Neural progenitor cell (in vitro differentiated cells): ENCODE measurements at places on chromosomes 16 and 17. TPM values are rescaled to one million over a fixed set of nuclear protein-coding genes. Genes with fewer than 3 reads are reported as not detected.

DNA sequence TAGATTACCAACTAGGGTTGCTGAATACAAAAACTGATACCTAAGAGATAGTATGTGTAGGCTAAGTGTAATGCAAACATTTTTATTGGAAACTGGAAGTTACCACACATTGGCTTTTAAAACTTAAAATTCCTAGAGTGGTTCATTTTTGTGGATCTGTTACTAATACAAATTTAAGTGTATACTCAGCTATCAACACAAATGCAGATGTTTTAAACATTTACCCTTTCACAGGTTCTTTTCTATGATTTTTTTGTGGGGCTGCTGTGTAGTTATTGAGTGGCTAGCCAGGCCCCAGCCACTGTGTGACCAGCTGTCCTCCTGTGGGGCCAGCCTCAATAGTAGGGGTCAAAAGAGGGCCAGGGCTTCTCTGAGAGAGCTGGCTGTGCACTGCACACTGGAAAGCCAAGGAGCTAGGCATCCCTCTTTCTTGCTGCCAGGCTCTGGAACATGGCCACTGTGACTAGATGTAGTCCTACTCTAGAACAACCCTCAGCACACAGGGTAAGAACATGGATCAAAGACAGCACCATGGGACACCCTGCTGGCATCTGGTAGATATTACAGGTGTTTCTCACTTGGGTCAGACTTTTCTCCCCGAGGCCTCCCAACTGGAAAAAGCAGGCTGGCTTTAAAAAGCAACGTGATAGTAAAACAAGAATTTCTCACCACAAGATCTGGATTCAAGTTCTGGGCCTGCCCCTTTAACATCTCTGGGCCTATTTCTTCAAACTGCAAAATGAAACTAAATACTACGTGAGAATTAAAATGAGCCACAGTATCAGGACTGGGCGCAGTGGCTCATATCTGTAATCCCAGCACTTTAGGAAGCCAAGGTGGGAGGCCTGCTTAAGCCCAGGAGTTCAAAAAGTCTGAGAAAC, 7.3 kb upstream of the VEZF1 start:
- peak; percentile 82 for DNase-seq

DNA sequence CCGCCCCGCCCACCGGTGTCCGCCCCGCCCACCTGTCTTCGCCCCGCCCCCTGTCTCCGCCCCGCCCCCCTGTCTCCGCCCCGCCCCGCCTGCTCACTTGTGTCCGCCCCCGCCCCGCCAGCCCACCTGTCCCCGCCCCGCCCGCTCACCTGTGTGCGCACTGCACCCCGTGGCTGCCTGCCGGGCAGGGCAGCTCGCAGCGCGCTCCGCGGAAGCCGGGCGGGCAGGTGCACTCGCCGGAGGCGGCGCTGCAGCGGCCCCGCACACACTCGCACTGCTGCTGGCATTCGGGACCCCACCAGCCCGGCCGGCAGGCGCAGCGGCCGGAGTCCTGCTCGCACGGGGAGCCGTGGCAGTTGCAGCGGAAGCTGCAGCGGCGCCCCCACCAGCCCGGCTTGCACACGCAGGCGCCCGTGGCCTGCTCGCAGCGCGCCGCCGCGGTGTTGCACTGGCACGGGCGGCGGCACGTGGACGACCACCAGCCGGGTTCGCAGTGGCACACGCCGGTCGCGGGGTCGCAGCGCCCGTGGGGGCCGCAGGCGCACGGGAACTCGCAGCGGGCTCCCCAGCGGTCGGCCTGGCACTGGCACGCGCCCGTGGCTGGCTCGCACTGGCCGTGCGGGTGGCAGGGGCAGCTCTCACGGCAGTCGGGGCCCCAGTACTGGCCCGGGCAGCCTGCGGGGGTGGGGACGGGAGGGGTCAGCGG, 2.1 kb downstream of the SCARF1 start:
- peak; percentile 87 for DNase-seq

DNA sequence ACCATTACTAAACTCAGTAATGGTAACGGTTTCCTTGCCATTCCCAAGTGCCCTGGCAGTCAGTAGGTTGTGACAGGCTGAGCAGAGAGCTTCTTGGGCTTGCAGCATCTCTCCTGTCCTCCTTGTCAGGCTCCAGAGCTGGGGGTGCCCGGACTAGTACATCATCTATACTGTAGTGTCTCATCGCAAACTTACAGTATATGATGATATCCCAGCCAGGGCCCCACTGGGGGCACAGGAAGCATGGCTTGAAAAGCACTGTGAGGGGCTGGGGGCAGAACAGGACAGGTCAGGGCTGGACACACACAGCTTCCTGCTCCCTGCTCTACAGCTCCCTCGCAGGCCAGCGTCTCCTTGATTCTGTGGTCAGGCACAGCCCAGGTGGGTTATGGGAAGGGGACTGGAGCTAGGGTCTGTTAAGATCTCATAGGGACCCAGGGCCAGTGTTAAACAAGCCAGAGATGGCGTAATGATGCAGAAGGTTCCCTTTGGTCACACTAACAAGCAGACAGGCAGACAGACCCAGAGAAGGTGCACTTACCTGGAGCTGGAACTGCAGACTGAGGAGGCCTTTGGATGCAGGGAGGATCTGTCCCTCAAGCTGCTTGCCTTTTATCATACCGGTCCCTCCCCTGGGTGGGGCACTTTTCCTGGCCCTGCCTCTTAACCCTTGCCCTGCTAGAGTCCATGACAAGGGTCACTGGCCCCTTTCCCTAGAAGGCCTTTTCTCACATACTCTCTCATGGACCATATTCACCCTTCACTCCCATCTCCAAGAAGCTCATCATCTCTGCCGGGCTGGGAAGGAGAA, 6.8 kb downstream of the ERAL1 start:
- no peak for DNase-seq

GRCh38 chr17:83090444-83091256, 11.2 kb downstream of the METRNL start:
- DNase-seq, result no peak

- DNase-seq, result no peak
These were observed 45.5 kb downstream of the CYTH1 start for GRCh38 chr17:78736526-78737079.

DNA sequence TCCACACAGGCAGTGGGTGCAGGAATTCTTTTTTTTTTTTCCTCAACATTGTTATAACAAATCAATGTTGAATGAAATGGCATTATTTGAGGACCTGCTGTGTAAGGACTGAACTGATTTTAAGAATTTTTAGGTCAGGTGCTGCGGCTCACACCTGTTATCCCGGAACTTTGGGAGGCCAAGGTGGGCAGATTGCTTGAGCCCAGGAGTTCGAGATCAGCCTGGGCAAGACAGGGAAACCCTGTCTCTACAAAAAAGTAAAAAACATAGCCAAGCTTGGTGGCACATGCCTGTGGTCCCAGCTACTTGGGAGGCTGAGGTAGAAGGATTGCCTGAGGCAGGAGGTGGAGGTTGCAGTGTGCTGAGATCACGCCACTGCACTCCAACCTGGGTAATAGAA, 12.4 kb downstream of the MPRIP start:
- DNase-seq, result no peak

DNA sequence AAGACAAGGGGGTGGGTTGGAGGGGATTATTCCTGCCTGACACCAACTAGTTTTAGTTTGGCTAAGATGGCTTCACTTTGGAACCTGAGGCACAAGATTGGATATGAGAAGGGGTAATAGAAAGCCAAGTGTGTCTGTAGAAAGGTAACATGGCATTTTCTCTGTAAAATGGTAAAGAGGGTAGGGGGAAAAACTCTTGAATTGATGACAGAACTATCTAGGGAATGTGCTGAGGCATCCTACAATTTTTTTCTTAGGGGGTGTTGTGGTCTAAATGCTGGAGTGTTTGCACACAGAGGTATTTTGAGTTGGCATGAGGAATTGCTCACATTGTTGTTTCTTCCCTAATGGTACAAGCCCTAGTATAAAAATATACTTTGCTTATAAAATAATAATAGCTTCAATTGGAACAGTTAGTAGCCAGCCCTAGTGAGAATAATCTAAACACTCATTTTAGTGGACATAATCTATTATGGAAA, 25.8 kb downstream of the YPEL2 start:
- no peak for DNase-seq

- no peak for DNase-seq
These were observed 2.5 kb downstream of the SMIM5 start for GRCh38 chr17:75635610-75636202.

DNA sequence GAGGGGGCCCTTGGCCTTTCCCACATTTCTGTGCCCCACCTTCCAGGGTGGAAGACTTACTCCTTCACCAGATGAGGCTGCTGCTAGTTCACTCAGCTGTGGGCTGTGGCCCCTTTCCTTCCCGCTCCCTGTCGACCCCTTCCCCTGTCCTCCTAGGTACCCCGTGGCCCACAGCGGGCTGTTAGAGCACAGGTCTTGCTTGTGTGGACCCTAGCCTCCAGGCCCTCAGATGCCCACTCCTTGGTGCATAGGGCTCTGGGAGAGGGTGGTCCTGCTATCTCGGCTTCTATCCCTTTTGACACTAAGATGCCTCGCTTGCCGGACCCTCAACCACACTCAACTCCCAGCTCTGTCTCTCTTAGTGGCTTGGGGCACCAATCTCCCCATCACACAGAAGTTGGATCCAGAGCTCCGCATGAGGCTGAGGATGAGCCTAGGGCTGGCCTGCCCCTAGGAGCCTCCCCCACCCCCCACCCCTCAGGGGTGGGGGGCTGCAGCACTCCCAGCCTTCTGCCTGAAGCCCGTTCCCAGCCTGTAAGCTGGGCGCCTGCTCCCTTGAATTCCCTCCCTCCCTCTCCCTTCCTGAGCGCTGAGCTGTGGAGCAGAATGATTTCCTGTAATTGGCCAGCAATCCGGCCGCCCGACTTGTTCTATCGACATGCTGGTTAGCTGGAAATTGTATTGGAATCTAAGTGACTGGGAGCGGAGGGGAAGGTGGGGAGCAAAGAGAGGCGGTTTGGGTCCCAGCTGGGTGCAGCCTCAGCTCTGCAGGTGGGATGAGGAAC, 30.9 kb downstream of the DCAKD start:
- DNase-seq, result peak; percentile 81

GRCh38 chr17:74960570-74961342, 11.8 kb downstream of the HID1 start:
- peak; percentile 80 for DNase-seq

DNA sequence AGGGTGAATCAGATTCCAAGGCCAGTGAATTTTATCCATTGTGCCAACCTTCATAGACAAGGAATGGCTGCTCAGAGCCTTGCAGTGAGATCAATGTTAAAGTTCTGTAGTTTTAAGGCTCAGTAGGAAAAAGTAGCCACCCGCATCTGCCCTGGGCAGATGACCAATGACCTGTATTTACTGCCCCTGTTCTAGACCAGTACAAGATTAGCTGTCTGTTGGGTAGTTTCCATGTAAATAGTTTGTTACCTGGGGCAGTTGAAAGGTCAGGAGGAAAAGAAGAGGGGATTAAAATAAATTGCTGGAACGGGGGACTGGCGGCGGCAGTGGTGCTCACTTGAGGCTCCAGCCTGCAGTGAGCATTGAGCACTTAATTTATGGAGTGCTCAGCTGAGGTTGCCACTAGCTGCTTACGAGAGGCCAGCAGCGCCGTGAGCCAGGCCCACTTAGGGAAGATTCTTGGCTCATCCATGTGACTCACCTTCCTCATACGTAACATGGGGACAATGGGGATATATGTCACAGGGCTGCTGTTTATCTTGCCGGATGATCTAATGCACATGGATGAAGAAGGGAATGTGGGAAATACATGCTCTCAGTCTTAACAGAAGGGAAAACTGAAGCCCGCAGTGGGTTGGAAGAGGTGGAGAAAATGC, 10.7 kb upstream of the NOS2 start:
- no peak for DNase-seq

Gene RASD1
- total RNA-seq, result 0.88 and 2.8 TPM in 2 replicates

Gene SPIRE2
- total RNA-seq, result 6.5 and 9.0 TPM in 2 replicates

Gene CD300LB
- total RNA-seq, result not detected in 2 replicates
